ENCODE measurements at places on chromosomes 6 and 20. TPM values are rescaled to one million over a fixed set of nuclear protein-coding genes. Genes with fewer than 3 reads are reported as not detected.
A peak's percentile ranks its signal among the peaks of the same experiment; 100 is the strongest.

- peak; percentile 88 for DNase-seq
Observed at GRCh38 chr6:32118782-32119628, 9.0 kb downstream of the ATF6B start.

DNA sequence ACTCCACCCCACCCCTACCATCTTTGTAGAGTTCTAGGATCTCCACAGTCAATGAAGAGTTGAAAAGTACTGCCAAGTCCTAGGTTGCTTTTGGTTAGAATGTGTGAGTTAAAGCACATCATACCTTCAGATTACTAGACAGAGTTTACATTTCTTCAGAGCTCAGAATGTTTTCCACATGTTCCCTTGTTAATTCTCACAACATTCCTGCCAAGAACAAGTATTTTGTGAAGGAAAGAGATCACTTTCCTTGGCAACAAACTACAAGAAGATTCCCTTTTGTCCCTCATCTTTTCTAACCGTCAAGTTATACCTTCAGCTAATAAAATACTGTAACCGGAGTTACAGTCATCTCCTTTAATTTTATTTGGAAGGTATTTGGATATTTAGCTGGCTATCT, 266.8 kb downstream of the ZFAND3 start:
- no peak for DNase-seq

- DNase-seq = no peak
Observed at GRCh38 chr20:14199111-14199510, 138.3 kb downstream of the FLRT3 start.

DNA sequence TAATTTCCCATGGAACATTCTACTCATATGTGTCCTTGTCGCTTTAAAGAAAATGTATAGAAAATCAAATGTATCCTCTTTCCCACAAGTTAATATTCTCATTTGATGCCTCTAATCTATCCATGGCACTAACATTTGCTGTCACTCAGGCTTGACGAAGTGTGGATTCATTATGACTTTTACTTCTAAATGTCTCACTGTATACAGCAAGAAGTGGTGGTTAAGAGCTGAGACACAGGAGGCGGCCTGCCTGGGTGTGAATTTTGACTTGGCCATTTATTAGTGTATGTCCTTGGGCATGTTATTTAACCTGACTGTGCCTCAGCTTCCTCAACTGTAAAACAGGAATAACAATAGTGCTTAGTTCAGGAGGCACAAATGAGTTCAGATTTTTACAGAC, 70.0 kb downstream of the TRMT6 start:
- no peak for DNase-seq

DNA sequence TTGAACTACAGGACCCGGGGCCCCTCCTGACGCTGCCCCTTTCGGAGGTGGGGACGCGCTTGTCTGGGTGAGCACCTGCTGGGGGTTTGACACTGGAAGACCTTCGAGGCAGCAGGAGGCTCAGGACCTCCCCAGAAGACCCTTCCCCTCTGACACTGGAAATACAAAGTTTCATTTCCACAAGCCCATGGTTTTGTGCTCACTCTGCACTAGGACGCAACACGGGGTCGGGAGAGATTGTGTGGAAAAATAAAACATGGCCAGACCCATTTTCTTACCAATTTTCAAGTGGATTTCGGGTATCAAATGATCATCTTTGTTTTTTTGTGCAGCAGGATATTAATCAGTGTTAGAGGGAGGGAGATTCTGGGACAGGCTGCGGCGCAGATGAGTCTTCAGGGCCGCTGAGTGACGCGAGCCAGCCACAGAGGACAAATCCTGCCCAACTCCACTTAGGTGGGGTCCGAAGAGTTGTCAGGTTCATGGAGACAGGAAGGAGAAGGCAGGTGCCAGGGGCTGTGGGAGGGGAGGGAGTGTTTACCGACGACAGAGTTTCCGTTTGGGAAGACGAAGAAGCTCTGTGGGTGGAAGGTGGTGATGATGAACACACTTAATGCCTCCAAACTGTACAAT, 160.0 kb upstream of the AFDN start:
- DNase-seq = no peak

DNA sequence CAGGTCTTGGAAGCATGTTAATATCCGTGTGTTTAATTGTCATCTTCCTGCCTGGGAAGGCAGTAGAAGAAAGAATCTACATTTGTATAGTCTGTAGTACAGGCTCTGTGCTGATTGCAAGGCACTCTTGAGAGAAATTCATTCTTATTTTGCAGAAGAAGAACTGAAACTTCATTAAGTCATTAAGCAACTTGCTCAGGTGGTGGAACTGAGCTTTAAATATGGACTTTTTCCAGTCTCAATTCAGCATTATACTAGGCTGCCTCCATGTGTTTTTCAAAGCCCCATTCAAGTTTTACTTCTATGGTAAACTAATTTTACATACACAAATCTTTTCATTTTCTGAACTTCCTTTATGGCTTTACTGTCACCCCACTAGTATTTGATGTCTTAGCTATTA, 18.7 kb downstream of the ZNF451 start:
- no peak for DNase-seq

DNA sequence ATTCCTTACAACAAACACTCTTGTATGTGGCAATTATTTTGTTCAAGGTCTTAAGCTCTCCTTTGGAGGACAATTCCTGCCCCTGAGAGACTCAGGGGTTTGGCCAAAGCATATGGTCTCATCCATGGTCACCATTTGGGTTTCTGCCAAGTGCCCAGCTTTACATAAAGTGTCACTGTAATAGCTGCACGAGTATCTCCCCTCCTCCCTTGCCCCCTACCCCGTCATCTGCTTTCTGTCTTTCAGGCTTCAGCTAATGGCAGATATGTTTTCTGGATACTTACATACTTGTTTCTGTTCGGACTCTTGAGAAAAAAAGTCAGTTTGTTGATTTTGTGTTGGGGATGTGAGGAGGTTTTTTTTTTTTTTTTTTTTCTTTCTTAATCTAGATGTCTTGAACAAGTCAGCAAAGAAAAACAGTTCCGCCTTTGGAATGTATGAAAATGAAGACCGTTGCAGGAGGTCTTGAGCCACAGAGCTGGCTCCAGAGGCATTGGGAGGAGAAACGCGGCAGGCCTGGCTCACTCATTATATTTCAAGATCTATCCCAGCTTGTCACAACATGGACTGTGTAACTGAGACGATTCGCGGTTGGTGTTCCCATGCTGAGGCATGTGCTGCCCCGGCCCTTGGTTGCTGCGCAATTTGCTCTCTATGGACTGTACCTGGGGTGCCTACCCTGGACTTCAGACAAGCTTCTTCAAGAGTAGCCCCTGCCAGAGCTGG, 32.6 kb upstream of the STX16 start:
- no peak for DNase-seq

GRCh38 chr6:98212468-98212867, 621.9 kb upstream of the POU3F2 start:
- DNase-seq = no peak

DNA sequence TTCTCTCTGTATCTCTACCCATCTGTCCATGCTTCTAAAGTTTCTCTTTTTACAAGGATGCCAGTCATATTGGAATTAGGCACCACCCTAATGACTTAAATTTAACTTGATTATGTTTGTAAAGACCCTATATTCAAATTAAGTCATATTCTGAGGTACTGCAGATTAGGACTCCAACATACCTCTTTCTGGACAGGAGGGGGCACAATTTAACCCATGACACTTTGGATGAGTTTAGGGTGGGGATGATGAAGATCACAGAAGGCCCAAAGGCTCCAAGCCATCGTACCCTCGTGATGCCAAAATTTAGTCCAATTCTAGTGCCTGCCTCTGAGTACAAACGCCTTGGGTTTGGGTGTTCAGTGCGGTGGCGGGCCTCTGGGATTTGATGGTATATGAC, 15.0 kb upstream of the NKX2-2 start:
- no peak for DNase-seq

DNA sequence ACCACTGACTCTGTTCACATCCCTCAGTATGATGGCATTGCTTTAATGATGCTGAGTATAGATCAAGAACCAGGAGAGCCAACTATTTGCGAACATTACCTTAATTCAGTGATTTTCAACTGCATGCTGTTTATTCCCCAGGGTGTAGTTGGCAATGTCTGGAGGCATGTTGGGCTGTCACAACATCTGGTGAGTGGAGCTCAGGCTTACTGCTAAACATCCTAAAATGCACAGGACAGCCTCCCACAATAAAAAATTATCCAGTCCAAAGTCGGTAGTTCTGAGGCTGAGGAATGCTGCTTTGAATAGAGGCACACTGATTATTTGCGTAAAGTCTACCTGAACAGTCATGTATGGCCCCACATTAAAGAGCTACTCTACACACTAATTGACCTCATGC, 94.8 kb upstream of the OPRM1 start:
- DNase-seq = no peak

DNA sequence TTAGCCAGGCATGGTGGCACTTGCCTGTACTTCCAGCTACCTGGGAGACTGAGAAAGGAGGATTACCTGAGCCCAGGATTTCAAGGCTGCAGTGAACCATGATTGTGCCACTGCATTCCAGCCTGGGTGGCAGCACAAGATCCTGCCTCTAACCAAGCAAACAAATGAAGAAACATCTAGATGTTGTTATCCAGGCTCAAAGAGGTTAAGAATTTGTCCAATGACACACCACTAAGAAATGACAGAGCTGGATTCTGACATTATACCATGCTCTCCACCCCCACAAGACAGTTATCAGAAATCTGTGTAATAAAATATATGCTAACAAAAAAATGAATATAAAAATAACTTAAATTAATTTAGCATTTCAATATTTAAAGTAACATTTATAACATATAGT, 925.5 kb upstream of the SLC35B3 start:
- DNase-seq = no peak

The TMC2 gene
- not detected for total RNA-seq

The MLN gene
- total RNA-seq = not detected

The RCAN2 gene
- total RNA-seq = 8.1 TPM

The TSBP1 gene
- not detected for total RNA-seq

The CCDC167 gene
- 11.0 TPM for total RNA-seq

The SRSF12 gene
- 4.2 TPM for total RNA-seq

All from H1 (cell line).